ENCODE measurements at places on chromosomes 7 and 10.

DNA sequence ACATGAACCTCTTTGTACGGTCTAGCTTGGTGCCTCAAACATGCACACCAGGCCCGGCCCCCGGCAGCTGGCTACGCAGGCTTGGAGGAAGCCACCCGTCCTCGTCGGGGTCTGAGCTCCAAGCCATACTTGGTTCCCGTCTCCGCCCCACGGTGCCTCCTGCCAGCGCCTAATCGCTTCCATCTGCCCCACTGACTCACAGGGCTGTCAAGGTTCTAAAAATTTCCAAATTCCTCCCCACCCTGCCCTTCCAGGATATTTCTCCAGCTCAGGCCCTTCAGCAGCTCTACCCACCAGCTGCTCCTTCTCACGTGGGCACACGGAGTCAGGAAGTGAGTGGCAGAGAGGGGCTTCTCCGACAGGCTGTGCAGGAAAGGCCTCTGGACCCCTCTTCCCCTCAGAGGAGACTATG, 38.8 kb downstream of the TMEM270 start:
- no peak for DNase-seq

DNA sequence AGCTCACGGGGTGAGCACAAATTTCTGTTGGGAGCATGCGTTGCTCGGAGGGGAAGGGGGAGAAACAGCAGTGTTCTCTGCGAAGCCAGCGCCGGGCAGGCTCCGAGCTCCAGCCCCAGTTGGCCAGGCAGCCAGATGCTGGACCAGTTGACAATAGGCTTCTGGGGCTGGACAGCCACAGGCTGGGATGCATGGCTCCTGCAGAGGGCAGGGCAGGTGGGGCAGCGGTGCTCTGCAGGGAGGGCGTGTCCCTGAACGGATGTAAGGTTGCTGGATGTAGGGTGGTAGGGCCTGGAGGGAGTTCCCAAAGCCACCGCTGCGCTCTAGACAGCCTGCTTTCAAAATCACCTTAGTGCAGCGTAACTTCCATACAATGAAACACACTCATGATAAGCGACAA, 574.9 kb downstream of the GLRX3 start:
- DNase-seq: no peak

- no peak for DNase-seq
Measured at GRCh38 chr10:104928734-104929133, 287.6 kb downstream of the SORCS3 start.

DNA sequence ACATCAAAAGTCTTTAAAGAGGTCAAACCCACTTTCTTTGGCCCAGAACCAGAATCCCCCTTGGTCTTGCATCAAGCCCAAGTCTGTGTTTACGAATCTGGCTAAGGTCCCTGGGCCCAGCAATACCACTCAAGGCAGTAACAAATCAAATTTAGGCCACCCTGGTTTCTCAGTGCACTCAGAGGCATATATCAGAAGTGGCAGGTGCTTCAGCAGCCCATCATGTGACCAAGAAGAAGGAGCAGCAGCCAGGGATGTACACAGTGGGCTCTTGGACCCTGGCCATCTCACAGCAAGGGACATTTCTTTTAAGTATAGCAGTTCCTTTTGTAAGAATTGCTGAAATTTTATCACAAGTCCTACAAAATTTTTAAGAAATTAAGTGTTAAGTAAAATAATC, 7.3 kb upstream of the SLC25A13 start:
- no peak for DNase-seq

DNA sequence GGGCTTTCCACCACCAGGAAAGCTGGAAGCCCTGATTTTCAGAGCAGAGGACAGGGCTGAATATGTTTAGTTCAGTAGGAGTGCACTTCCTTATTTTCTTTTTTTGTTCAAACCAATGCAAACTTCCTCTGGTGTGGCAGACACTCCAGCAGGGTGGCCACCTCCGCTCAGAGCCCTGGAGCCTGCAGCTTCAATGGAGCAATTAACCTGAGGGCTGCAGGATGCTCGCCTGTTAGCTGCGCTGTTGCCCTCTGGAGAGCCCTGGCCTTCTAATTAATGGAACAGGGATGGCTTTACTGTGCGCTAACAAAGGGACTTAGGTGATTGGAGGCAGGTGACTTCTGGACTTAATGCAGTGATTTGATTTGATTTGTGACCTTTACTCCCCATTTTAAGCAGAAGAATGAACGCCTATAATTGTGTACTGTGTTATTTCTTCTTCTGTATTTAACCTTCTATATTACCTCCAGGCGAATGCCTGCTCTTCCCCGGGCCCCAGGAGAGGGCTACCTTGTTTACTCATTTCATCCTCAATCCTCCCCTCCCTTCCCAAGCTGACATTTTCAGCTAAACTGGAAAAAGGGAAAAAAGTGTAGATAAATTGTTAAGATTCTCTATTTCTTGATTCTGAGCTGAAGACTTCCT, 123.0 kb upstream of the CTBP2 start:
- DNase-seq: no peak

DNA sequence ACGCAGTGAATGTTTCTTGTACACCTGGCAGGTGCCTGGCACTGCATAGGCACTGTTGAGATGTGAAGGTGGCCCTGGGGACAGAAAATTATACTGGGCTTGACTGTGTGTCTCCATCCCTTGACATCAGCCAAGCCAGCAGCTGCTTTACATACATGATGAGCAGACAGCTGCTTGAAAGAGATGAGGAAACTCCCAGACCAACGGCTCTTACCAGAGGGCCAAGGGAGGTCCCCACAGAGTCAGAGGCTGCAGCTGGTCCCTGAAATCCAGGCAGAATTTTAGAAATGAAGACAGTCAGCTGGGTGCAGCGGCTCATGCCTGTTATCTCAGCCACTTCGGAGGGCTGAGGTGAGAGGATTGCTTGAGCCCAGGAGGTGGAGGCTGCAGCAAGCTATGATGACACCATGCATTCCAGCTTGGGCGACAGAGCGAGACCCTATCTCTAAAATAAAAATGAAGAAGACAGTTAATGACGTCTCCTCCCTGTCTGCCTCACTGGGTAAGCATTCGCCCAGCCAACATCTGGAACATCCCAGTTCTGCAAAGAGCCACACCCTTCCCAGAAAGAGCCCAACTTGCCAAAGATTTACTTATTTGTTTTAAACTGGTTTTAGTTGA, 17.6 kb downstream of the LIMK1 start:
- DNase-seq: no peak

GRCh38 chr7:12674861-12675260, 12.6 kb upstream of the ARL4A start:
- DNase-seq: no peak

GRCh38 chr7:150969475-150969874, 8.6 kb downstream of the KCNH2 start:
- DNase-seq: no peak

GRCh38 chr7:85336086-85336485, 149.2 kb upstream of the SEMA3D start:
- no peak for DNase-seq

DNA sequence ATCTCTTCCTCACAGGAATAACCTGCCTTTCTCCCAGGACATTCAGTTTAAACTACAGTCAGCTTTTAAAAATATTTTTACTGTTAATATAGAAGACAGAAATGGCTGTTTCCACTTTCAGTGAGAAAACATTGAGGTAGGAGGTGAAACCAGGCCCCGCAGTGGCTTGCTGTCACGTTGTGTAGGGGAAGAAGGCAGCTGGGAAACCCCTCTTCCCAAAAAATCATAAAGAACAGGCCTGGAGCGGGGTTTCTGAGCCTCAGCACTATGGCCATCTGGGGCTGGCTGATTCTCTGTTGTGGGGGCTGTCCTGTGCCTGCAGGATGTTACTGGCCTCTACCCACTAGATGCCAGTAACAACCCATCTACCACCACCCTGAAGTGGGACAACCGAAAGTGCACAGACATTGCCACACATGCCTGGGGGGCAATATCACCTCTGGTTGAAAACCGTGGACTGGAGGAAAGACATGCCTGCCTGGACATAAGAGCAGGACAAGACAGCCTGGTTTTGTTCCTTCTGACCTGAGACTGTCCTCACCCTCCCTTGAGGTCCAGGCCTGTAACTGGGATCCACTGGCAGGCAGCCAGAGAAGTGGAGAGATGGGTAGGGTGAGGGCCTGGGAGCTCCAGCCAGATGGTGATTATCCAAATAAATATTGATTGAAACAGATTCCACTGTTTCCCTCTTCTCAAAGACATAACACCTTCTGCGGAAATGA, 43.9 kb downstream of the KCNH2 start:
- no peak for DNase-seq

DNA sequence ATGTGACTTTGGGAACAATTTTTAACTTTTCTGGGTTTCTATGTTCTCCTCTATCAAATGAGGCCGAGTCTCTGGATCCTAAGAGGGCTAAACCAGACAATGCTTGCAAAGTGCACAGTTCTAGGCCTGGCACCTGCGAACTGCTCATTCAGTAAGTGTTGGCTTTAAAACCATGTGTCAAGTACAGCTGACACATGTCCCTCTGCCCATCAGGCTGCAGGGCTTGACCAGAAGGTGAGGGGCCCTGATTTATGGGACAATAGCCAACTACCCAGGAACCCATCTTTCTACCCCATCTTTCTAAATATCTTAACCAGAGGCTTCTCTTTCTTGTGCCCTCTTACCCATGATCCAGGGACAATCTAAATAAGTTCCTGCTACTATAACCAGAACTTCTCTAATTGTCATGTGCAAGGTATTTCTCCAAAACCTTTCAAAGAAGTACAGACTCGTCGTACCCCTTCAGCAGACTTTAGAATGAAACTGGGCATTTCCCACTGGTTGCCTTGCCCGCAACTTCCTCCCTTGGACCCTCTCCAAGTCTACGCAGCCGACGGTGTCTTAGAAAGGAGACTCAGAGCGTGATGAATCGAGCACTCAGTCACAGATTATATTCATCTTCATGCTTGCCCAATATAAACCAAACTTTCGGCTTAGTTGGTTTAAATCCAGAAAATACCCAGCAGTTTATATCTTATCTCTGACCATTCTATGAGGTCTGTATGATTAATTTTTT, 69.8 kb upstream of the STEAP1B start:
- DNase-seq: no peak

GRCh38 chr7:142870147-142870559, 15.3 kb downstream of the EPHB6 start:
- no peak for DNase-seq

GRCh38 chr7:21642422-21642821, 99.6 kb downstream of the DNAH11 start:
- no peak for DNase-seq

DNA sequence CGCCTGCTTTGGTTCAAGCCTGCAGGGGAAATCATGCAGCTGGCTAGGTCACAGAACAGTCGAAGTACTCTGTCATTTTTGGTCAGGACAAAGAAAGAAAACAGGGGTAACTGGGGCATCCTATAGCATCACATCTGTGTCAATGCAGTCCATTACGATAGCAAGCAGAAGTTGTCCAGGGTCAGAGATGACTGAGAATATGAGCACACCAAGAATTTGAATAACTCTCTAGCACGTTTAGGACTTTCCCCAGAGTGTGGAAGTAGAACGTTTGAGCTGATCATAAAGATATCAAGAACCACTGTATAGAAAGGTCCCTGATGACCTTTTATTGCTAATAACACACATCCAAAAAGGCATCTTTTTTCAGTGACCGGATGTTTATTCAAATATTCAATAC, 12.7 kb upstream of the HECW1 start:
- no peak for DNase-seq

Data from stimulated activated CD4-positive, alpha-beta T cell treated with anti-CD3 and anti-CD28 coated beads, Interleukin-12 subunit alpha, Interleukin-12 subunit beta, amount 100 ng/mL, for 24 hours (primary cell).